ENCODE measurements at places on chromosomes 6 and 20. TPM values are rescaled to one million over a fixed set of nuclear protein-coding genes. Genes with fewer than 3 reads are reported as not detected.

The TTBK1 gene
- total RNA-seq: not detected

The C20orf141 gene
- not detected for total RNA-seq

The RFX6 gene
- not detected for total RNA-seq

The GPR63 gene
- 0.19 TPM for total RNA-seq

The CGA gene
- total RNA-seq: not detected

The TMEM200A gene
- total RNA-seq: 1.3 TPM

The MAS1 gene
- total RNA-seq: not detected

The PRICKLE4 gene
- 4.8 TPM for total RNA-seq

The PDYN gene
- not detected for total RNA-seq

The CDK19 gene
- 17.4 TPM for total RNA-seq

The HTR1E gene
- not detected for total RNA-seq

The DBNDD2 gene
- total RNA-seq: 25.1 TPM

The LGSN gene
- not detected for total RNA-seq

The TMEM239 gene
- total RNA-seq: not detected

The IRAK1BP1 gene
- total RNA-seq: 2.4 TPM

The MRAP2 gene
- total RNA-seq: 0.38 TPM

The SLC22A2 gene
- not detected for total RNA-seq

The TLDC2 gene
- total RNA-seq: 0.34 TPM

The CPNE5 gene
- 0.66 TPM for total RNA-seq

The AGER gene
- 5.5 TPM for total RNA-seq

The SNAP25 gene
- 0.65 TPM for total RNA-seq

The BPIFB4 gene
- not detected for total RNA-seq

The RIMS1 gene
- 2.1 TPM for total RNA-seq

The TDP2 gene
- total RNA-seq: 50.2 TPM

The NKAIN4 gene
- total RNA-seq: not detected

The OR12D3 gene
- not detected for total RNA-seq

The PIGT gene
- 90.4 TPM for total RNA-seq

The SEMG1 gene
- total RNA-seq: not detected

The EYS gene
- total RNA-seq: 3.8 TPM

The RSPH3 gene
- total RNA-seq: 11.2 TPM

The TUBE1 gene
- 41.6 TPM for total RNA-seq

The HLA-DRB1 gene
- total RNA-seq: 84.4 TPM

The PTCHD4 gene
- total RNA-seq: 0.68 TPM

The RHAG gene
- not detected for total RNA-seq

The ABHD16B gene
- total RNA-seq: not detected

The SLC13A3 gene
- 0.88 TPM for total RNA-seq

The GPX5 gene
- total RNA-seq: not detected

The OXT gene
- 2.0 TPM for total RNA-seq

The RAE1 gene
- 16.0 TPM for total RNA-seq

The SLC26A8 gene
- total RNA-seq: not detected

The SOX18 gene
- total RNA-seq: 9.3 TPM

The SLC22A7 gene
- total RNA-seq: not detected

The CRNKL1 gene
- total RNA-seq: 20.2 TPM

The VGLL2 gene
- total RNA-seq: not detected

The DUSP15 gene
- 0.49 TPM for total RNA-seq

The FAM217A gene
- not detected for total RNA-seq

The COL11A2 gene
- 0.17 TPM for total RNA-seq

The FLOT1 gene
- total RNA-seq: 66.8 TPM

The PDE10A gene
- total RNA-seq: 8.8 TPM

The MMP24 gene
- 1.3 TPM for total RNA-seq

The ECT2L gene
- total RNA-seq: 0.44 TPM

The AVP gene
- total RNA-seq: 4.3 TPM

The PRSS35 gene
- total RNA-seq: 0.44 TPM

The PBOV1 gene
- total RNA-seq: not detected

The KCNK17 gene
- total RNA-seq: not detected

The LAMA5 gene
- total RNA-seq: 14.1 TPM

Measured in subcutaneous adipose tissue (tissue), 4 donors.